ENCODE measurements at places on chromosomes 2 and 18. TPM values are rescaled to one million over a fixed set of nuclear protein-coding genes. Genes with fewer than 3 reads are reported as not detected.

Gene CARF
- 21.7 TPM for total RNA-seq

Gene SMCHD1
- total RNA-seq: 184 TPM

Gene SLC39A10
- 104 TPM for total RNA-seq

Gene POLR1B
- 30.0 TPM for total RNA-seq

DNA sequence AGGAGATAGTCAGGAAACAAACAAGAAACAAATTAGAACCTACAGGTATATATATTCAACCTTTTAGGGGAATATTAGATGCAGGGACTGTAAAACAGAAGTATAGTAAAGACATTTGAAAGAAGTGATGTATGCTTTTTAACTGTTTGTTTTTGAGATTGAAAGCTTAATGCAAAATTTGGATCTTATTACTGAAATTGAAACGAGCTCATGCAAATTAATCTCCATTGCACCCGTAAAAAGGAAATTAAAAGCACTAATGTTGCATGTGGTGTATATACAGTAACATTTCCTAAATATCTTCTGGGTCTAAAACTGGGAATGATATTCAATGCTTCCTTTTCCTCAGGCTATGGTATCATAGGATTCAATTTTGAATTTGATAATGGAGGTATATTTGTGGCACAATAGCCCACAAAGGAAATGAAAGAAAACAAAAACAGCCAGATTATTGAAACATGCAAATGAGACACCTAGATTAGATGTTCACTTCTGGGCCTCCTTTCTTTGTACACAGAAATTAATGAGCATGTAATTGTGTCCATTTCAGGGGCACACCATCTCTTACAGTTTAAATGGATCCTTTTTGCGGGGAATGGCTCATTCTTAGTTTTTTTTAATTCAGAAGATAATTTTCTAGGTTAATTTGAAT lies 1.6 kb upstream of the ELOA2 start:
- no peak for DNase-seq

GRCh38 chr2:21289551-21289950 lies 165.8 kb downstream of the TDRD15 start:
- DNase-seq: no peak

DNA sequence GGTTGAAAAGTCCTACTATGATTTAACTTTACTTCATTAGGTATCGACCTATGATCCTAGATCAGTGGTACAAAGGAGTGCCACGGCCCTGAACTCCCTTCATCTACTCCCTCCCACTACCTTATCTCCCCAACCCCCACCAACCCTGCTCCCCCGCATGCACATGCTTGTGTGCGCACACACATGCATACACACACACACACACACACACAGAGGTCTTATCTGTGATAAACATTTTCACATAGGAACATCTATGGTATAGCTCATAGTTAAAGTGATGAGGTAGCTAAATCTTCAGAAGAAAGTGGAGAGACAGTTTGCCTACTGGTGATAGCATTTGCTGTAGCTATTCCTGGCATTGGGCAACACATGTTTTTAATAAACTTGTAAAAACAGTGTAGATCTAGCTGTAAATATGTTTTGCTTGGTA lies 471.3 kb downstream of the ZEB2 start:
- no peak for DNase-seq
